ENCODE measurements at places on chromosomes 4 and X.

- DNase-seq: peak; percentile 21
These were observed 49.4 kb downstream of the RPS6KA3 start for GRCh38 chrX:20217271-20217670.

DNA sequence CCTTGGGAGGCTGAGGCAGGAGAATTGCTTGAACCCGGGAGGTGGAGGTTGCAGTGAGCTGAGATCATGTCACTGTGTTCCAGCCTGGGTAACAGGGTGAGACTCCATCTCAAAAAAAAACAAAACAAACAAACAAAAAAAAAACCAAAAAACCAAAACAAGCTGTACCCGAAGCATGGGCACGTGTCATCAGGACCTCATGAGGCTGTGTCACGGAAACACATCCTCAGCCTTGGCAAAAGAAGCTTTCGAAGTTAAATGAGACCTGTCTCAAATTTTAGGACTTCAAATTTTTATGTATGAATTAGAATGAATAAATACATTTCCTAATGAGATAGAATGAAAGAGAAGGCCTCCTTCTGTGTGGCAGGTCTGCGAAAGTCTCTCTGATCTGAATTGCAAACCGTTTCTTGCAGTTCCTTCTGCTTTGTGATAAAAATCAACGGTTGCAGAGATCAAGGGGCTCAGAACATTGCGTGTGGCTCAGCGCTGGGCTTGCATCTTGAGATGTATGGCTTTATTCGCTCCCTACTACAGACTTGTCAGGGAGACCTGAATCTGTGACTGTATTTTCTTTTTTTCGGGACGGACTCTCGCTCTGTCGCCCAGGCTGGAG, 19.5 kb upstream of the CRLF2 start:
- DNase-seq: peak; percentile 49

DNA sequence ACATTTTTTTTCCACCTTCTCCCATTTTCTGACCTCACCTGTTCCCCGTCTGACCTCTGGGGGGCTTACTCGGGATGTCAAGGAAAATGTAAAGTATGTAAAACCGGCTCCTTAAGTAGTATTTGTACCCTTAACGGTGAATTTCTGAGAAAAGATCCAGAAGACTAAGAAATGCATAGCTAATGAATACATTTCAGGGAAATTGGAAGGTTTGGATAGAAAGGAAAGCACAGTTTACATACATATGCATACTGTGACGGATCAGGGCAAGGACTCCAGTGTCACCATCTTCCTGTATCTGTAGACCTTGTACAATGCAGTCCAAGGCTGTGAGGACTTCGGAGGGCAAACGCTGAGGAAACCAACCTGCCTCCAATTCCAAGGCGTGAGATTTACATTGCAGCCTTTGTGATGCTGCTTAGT, 2185.9 kb upstream of the TENM3 start:
- DNase-seq: no peak

- DNase-seq: no peak
These were observed 121.3 kb downstream of the PPARGC1A start for GRCh38 chr4:23768541-23768940.

- DNase-seq: peak; percentile 12
These were observed 3.5 kb downstream of the FBXL5 start for GRCh38 chr4:15651676-15652075.

DNA sequence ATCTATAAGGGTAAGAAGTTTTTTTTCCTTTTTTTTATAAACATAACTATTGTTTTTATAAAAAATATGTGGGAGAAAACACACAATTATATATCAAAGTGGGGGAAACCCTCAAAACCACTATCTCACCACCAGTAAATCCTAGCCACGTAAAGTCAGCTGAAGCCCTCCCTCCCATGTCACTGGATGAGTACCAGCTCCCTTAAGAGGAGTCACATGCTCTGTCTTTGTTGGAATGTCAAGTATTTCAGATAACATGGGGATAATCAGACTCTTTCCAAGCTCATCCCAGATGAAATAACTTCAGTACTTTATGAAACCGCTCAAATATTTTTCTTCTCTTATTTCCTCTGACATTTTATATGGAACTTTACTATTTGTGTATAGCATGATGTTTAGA, 2.4 kb downstream of the MYOZ2 start:
- DNase-seq: no peak

- no peak for DNase-seq
These were observed at the start of gene RASSF6 for GRCh38 chr4:73620115-73620792. RASSF6 (minus strand) TSS chr4:73620436; CDS start chr4:73611795, 8,641 bp downstream.

All from CD4-positive, alpha-beta T cell treated with Interleukin-6 at 100 ng/mL for 8 hours (primary cell).